CD4-positive, alpha-beta T cell treated with Interleukin-21 for 1 hour (primary cell): ENCODE measurements at places on chromosomes 12 and 14.

GRCh38 chr14:89574420-89574819 lies 157.4 kb upstream of the FOXN3 start:
- DNase-seq = no peak

GRCh38 chr12:100845095-100845494 lies 50.5 kb downstream of the ANO4 start:
- no peak for DNase-seq

DNA sequence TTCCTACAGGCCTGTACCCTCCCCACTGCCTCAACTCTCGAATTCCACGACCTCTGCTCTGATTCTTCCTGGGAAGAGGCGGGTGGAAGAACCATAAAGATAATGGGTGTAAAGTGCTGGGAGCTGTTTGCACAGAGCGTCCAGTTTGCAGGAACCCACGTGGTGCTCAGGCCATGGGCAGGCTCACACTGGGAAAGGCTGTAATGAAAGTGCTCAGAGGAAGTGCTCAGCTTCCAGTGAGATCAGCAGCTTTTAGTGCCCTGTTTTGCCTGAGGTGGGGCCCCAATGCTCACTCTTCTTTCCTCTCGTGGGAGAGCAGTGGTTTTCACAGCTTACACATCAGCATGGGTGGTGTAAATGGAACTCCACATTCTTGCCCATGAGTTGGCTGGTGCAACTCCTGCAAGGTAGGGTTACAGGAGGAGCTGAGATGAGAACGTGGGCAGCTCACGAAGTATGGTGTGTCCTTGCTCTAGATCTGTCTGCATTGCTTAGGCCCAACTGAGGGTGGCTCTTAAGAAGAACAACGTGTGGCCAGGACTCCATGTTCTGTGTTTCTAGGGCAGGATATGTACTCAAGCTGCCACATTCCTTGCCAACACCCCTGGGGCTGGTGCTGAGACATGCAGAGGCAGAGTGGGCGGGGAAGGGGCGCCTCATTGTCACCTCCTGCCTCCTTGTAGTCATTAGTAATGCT lies 2.9 kb downstream of the TMEM63C start:
- DNase-seq = no peak

DNA sequence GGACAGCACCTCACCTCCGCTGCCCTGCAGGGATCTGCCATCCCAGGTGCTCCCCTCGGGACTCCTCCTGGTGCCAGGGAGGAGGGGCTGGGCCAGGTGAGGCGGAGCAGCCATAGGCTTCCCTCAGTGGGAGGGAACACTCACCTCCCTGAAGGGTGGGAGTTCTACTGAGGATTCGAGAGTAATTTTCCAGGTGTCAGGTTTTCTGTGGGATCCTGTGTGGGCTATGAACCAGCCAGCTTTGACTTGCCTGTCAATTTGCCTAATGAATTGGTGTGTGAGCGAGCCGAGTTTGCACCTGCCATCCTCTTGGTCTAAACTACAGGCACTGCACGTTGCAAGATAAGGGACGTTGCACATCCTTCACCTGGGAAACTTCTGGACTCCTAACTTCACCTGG lies 50.3 kb downstream of the NOC4L start:
- no peak for DNase-seq

DNA sequence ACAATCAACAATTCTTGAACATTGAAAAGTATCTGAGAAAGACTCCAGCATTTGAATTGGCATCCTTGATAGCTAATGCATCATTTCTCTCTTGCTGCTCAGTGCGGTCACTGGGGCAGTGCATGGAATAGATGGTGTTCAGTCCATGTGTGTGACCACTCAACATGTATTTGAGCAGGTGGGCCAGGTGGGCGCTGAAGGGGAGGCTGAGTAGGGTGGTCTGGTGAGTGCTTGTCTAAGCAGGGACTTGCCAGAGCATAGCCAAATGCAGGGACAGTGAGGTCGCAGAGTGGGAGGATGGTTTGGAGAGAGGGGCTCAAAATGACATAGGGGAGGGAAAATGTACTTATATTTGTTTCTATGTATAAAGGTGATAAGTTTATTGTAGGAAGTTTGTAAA lies 409.0 kb downstream of the TMEM121 start:
- DNase-seq = no peak

DNA sequence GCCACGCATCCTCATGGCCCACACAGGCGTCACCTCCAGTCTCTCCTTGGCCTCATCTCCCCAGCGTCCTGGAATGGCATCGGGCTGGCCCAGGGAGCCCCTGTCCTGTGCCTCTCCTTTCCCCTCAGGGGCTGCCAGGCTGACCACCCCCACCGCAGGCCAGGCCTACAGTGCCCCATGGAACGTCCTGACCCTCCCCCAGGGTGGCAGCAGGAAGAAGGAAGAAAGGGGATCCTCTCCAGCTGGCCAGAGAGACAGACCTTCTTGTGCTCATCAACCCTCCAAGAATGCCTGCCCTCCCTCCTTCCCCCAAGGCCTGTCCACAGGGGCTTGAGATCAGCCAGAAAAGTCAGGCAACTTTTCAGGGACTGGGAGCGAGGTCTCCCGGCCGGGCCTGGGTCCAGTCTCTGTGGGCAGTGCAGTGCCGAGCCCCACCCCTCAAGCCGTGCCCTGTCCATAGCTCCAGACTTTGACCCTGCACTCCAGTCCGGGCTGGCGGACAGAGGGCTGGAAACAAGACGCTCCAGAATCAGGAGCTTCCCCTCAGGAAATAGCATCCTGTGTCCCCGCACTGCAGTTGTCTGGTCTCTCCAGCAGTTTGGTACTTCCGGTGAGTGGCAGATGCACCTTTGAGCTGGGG lies at the start of gene DAO:
DAO (plus strand) TSS at position 478 of the 640 bp plus-strand sequence. CDS start 4,915 bp downstream, outside the sequence.
- no peak for DNase-seq

DNA sequence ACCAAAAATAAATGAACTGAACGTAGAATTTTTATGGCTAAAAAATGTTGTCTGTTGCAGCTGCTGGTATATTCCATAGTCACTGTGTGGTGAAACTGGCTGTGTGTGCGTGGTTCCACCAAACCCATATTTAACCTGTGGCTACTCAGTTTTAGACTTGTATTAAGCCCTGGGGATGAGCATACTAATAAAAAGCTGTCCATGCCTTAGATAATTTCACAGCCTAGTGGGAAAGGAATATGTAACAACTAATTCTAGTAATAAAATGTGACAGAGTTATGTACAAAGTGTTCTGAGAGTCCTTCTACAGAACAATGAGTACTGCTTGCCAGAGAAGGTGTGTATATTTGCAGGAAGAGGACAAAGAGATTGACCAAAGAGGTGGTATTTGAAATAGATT lies 125.5 kb downstream of the TMTC3 start:
- DNase-seq = no peak

DNA sequence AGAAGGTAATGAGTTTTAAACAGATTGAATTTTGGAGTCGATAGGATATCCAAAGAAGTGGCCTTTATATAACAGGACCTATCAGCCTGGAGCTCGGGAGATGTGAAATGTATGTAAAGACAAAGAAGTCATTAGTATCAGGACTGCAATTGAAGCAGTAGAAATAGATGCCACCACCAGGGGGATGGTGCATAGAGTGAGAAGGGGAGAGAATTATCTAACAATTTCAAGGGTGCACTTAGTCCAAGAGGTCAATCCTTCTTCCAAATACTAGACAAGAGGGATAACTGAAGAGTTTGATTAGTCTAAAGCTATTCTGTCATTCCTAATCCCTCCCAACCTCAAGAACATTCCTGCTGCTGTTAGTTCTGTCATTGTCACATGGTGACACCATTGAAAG lies 127.8 kb downstream of the CFAP54 start:
- DNase-seq = peak; percentile 1

DNA sequence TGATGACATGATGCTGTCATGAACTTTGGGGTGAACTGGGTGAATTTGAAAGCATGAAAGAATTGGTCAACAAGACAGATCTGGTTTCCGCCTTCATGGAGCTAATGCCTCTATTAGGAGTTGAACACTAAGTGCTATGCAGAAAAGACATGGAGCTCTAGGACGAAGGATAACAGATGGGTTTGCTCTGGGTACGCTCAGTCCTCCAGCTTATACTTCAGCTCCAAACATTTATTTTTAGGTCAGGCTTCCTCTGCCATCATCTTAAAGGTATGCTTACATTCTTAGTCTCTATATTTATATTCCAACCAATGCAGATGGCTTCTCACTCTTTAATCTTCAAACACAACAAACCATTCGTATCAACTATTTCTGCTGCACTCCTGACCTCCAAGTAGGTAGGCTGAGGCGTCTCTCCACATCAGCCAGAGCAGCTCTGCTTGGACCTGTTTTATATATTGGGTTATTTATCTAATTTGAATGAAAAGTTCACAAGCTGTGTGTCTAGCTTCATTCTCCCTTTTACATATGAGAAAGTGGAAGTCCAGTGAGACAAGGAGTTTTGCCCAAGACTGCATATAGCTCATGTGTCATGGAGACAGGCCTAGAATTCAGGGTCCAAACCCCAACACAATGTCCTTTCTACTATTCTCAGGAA lies 226.3 kb downstream of the SPTSSA start:
- DNase-seq = no peak

GRCh38 chr14:42222924-42223471 lies 616.3 kb downstream of the LRFN5 start:
- no peak for DNase-seq

DNA sequence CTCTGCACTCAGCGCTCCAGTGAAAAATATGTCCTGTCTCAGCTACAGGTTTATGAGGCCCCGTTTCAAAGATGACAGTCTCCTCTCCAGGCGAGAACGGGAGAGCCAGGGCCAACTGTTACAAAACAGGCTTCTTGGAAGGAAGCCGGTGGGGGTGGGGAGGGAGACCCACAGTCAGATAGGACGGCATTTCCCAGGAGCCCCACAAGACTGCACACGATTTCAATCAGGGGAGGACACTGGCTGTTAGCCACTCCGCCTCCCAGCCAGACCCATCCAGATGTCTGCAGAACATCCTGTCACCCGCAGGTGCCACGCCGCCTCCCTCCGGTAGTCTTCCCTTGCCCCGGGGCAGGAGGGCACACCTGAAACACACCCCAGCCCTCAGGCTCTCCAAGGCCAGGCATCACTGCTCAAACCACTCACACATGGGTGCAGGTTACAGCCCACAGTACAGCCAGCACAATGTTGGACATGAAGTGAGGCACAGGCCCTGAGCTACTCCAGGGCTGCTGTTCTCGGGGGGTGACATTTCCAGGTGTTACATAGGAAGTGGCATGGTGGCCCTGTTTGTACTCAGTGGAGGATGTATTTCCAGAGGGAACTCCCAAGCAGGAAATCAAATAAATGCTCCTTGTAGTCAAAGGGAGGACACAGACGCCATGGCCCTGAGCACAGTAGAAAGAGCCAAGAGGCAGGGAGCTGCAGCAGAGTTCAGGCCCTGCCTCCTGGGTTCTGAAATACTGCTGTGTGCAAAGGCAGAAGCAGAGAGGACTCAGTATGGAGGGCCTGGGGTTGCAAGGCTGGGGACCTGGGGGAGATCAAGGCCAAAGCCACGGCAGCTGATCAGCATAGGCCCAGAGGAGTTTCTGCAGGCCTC lies 138.1 kb downstream of the BCL11B start:
- no peak for DNase-seq

DNA sequence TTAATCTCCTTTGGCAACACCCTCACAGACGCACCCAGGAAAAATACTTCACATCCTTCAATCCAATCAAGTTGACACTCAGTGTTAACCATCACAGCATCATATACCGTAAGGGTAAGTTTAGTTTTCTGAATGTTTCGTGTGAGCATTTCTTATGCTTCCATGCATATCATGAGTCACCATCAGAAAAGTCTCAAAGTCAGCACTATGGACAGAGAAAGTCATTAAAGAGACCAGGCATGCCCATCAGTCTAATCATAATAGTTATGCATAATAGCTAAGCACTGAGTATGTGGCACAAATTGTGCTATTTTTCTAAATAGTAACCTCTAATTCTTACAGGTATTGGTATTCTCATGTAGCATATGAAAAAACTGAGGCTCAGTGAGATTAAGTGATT lies 158.8 kb upstream of the PRMT8 start:
- no peak for DNase-seq

DNA sequence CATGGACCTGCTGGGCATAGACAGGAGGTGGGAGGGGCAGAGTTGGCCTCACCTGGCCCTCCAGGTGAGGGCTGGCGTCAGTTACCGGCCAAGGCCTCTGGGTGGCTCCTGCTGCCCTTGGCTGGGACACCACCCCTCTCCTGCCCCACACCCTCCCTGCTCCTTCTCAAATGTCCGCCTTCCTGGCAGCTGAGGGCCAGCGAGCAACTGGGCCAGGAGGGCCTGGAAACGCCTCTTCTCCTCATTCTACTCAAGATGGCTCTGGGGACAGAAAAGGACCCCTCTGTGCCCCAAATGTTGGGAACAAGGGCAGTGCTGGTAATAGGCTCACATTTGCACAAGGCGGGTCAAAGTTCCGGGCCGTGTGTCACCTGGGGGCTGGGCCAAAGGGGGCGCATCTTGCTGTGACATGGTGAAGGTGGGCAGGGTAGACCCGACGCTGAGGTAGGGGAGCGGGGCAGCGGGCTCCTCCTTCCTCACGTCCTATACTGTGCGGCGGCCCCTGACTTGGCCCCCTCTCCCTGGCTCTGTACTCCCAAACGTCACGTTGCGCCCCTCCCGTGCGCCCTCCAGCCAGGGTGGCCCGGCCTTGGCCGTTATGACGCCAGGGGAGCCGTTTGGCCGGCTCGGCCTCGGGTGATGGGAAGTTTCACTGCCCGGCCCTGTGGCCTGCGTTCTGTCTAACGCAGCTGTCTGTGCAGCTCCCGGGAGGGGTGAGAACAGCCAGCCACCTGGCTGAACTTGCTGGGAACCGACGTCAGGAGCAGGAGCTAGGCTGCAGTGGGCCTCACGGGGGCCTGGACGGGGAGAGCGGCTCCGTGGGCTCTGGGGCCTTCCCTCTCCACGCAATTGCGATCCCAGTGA lies 18.0 kb upstream of the DLK1 start:
- no peak for DNase-seq

DNA sequence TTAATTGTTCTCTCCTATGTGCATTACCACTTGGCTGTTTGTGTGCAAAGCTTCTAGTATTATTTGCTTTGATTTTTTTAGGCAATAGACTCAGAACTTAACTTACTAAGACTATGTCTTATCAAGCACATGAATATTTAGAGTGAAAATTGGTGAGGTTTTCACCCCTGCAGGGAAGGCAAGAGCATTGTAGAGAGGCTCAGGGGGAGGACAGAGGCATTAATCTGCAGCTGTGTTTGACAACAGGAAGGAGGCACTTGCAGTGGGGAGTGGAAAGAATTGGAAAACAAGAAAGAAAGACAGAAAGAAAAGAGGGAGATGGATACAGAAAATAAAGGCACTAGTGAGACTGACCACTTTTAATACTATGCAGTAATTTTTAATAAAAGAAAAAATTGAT lies 431.6 kb downstream of the PDZRN4 start:
- DNase-seq = no peak

GRCh38 chr12:94980577-94980976 lies 22.9 kb downstream of the NDUFA12 start:
- peak; percentile 34 for DNase-seq

DNA sequence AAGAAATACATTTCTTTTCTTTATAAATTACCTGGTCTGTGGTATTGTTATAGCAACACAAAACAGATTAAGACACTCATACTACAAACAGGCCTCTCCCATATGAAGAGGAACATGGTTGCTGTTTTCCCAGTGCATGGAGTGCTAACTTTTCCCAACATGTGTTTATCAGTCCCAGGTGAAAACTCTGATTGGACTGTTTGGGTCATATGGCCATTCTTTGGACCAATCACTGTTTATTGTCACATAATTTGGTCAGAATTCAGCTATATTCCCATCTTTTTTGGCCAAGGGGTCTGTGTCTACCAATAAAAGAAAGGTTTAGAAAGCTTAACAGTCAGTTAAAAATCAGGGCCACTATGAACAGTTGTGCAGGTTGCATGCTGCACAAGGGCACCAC lies 35.4 kb upstream of the CCDC60 start:
- no peak for DNase-seq

- peak; percentile 34 for DNase-seq
Observed at GRCh38 chr12:96195845-96196451, 1.8 kb downstream of the ELK3 start.

- DNase-seq = no peak
Observed at GRCh38 chr12:43235721-43236120, 316.3 kb downstream of the ADAMTS20 start.
